ENCODE measurements at places on chromosomes 4 and X.
A peak's percentile ranks its signal among the peaks of the same experiment; 100 is the strongest.

DNA sequence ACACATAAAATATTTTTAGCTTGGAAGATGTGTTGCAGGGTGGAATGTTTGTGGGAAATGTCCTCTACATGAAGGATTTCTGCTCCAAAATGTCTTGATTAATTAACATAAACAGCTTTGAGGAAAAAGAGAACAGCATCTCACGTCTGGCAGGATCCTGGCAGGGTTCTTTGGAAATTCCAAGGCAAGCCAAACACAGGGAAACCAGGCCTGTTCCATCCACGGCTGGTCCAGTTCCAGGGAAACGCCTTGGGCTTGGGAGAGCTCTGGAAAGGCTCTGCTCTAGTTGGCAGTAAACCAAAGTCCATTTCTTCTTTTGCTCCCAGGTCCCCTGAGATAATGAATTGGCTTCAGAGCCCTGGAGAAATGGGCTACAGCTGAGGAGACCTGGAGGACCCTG is 42.4 kb upstream of the GAB1 start:
- DNase-seq, result no peak

GRCh38 chr4:99979872-99980271 is 29.8 kb upstream of the H2AZ1 start:
- DNase-seq, result no peak

DNA sequence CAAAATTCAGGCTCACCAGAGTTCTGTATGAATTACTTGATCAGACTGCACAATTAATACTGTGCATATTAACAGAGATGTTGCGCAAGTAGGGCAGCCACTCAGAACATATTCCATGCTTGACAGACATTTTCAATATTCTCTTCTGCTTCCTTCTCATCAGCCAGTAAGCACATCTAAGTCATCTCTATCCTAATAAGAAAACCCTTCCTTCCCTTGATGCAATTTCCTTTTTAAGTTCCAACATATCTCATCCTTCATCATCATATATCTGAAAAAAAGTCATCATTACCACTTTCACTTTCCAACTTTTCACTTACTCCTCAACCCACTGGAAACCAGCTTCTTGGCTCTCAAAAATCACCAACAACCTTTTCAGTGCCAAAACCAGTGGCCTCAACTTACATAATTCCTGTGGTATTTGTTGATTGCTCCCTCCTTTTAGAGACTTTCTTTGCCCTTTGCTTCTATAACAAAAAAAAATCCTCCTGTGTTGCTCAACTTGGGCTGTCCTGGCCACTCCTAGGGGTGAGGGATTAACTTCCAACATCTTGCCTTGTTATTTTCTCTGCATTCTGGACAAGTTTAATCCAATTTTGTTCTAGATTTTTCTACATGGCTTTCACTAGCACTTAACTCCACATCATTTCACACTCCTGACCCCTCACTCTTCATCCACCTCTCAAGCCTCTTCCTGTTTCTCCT is 14.1 kb downstream of the MBNL3 start:
- DNase-seq, result no peak

GRCh38 chr4:35138449-35138848 is 1105.9 kb downstream of the ARAP2 start:
- DNase-seq, result no peak

DNA sequence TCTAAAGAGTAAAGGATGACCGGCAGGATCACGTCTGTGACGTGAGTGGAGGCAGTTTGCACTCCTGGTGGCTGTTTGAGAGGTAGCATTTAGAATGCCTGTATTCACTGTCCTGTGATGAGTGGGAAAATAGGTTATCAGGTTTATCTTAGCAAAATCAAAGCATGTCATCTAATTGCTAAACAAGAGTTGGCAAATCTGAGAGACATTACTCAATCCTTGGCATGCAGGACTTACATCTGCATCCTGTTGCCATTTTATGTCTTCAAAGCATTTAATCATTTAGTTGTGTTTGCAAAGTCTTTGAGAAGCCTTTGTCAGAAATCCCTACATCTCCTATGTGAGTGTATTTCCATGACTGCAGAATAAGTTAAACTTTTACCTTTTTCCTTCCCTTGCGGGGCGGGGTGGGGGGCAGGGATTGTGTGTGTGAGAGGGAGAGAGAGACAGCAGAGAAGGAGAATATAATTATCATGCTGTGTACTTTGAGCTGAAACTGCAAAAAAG is 41.4 kb upstream of the MSANTD1 start:
- peak; percentile 37 for DNase-seq

All from osteoblast (primary cell).